ENCODE measurements at places on chromosomes 11 and 22. TPM values are rescaled to one million over a fixed set of nuclear protein-coding genes. Genes with fewer than 3 reads are reported as not detected.

ACTN3 gene
- total RNA-seq, result not detected

CFAP300 gene
- 11.9 TPM for total RNA-seq

CCDC157 gene
- 2.6 TPM for total RNA-seq

C11orf65 gene
- not detected for total RNA-seq

CLMP gene
- total RNA-seq, result 48.9 TPM

GGTLC3 gene
- not detected for total RNA-seq

OR52I1 gene
- not detected for total RNA-seq

CATSPER1 gene
- total RNA-seq, result not detected

DGCR6 gene
- 0.40 TPM for total RNA-seq

DGCR8 gene
- 15.3 TPM for total RNA-seq

CARD18 gene
- total RNA-seq, result not detected

CRYAB gene
- 63.0 TPM for total RNA-seq

VWCE gene
- total RNA-seq, result 4.5 TPM

PLA2G3 gene
- not detected for total RNA-seq

ZNF215 gene
- 5.4 TPM for total RNA-seq

All from renal cortical epithelial cell (primary cell).